ENCODE measurements at places on chromosomes 16 and 17.
A peak's percentile ranks its signal among the peaks of the same experiment; 100 is the strongest.

GRCh38 chr17:50681263-50682200, 26.2 kb downstream of the ANKRD40 start:
- no peak for DNase-seq

- peak; percentile 14 for DNase-seq
These were observed 959 bp downstream of the SSH2 start for GRCh38 chr17:29929006-29929532.

- DNase-seq, result no peak
These were observed 84.9 kb downstream of the TMEM114 start for GRCh38 chr16:8505327-8505991.

DNA sequence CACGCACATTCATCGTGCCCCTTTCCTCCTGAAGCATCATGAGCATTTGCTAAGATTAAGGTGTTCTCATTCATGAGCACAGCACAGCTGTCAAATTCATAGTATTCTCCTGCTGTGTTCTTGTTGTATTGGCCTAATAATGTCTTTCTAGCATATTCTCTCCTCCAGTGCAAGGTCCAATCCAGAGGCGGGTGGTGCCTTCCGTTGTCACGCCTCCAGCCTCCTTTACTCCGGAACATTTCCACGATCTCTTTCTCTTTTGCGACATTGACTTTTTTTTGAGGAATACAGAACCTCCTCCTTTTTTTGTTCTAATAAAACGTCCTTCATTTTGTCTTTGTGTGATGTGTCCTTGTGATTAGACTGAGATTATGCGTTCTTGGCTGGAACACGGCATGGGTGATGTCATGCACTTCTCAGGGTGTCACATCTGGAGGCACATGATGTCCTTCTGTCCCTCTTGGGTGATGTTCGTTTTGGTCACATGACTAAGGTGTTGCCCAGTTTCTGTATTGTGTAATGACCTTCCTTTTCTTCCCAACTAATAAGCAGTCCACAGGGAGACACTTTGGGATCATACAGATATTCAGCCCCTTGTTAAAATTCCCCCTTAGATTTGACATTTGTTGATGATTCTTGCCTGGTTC, 66.3 kb downstream of the CLEC16A start:
- peak; percentile 89 for DNase-seq

GRCh38 chr17:37430051-37430627, 23.5 kb downstream of the TADA2A start:
- DNase-seq, result no peak

DNA sequence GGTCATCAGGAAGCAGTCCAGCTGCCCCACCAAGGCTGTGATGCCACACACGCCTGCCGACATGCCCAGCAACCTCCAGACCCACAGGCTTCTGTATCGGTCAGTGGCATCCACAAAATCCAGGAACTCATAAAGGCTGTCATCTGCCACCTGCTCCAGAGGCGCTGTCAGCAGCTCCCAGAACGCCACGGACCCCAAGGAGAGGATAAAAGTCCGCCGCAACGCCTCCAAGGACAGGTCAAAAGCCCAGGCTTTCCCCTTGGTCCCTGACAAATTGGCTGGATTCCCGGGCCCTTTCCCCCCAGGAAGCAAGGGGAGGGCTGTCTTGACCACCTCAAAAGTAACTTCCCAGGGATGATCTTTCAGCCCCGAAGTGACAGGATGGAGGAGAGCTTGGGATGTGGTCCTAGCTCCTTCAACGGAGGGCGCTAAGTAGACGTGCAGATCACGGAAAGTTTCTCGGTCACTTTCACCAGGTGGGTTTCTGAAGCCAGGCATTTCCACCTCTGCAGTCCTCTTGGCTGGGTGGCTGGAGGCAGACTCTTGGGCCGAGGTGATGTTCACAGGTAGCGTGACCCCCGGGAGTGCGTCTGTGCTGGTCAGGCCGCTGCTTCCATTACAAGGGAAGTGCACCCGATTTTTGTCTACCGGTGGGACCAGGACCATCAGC, 854 bp downstream of the MFSD6L start:
- no peak for DNase-seq

DNA sequence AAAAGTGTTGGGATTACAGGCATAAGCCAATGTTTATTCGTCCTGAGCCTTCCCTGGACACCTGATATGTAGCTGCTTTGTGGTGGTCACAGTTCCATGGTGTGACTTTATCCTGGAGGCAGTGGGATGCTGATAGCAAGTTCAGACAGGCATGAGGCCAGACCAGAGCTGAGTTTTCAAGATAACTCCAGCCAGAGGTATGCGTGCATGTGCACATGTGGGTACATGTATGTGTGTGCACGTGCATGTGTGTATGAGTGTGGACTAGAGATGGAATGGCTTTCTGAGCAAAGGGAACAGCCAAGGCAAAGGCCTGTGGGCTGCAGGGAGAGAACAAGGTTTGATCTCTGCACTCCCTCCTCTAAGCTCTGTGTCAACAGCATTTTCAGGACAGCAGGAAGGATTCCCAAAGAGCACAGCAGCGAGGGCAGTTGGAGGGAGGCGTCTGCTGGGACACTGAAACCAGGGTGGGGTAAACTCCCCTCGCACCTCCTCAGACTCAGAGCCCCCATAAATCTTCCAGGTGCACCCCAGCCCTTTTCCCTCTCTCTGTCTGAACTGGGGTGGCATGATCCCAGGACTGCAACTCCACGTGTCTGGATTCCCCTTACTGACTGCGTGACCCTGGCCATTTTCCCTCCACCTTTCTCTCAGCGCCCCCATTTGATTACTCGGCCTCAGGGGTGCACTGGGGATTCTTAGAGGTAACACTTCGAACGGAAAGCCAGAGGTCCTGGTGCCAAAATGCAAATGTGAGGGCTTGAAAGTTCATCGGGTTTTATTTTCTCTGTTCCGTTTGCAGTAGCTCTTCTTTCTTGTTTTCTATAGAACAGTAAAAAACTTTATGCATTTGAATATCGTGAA, 15.3 kb downstream of the NLRC5 start:
- DNase-seq, result peak; percentile 40

DNA sequence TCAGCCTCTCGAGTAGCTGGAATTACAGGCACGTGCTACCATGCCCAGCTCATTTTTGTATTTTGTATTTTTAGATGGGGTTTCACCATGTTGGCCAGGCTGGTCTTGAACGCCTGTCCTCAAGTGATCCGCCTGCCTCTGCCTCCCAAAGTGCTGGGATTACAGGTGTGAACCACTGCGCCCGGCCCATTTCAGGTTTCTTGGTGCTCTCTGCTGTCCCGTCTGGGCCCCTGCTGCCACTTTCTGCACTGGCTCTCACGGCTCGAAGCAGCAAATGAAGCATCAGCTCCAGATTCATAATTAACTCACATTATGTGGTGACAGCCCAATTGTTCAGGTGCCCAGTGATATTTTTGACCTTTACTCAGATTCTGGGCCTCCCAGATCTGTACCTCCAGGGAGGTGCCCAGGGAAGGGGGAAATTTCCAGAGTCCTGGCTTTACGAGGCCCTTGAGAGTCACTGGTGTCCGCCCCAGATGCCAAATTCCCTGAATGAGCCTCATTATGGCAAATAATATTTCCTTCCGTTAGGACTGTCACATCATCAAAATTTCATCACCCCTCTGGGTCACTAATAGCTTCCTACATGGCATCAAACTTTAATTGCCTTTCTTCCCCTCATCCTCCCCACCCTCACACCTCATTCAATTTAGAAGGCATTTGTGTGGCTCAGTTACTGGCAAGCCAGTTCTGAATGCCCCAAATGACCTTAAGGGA, 9.0 kb downstream of the SDK2 start:
- DNase-seq, result no peak

DNA sequence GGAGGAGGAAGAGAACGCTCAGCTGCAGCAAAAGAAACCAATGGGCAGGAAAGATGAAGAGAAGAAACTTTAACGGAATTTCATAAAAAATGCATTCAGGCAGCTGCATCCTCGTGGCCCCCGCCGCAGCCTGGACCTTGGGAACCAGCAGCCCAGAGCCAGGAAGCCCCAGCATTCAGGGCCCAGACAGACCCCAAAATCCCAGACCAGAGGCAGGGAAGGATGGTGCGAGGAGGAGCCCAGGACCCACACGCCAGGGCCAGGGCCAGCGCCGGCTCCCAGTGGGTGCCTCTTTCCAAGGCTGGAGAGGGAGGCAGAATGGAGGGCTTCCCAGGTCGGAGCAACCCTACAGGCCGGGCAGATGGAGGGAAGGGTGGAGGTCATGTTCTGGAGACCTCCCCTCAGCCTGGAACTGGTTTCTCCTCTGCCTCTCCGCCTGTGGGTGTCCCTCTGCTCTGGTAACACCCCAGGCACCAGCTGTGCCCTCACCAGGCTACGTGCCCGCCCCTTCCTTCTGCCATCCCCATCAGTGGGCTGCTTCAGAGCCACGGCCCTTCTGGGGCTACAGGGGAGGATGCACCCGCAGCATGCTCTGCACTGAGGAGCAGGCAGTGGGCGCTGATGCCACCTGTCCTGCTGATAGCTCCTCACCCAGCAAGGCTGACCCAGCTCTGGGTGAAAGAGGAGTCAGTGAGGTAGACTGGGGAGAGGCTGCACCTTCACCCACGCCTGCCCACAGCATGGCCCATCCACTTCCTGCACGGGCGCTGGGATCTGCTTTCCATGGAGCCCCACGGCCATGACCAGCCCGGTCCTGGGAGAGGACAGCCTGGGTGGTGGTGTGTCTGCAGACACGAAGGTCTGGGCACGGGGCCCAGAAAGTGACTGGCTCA, 1.2 kb upstream of the MIF4GD start:
- DNase-seq, result no peak

DNA sequence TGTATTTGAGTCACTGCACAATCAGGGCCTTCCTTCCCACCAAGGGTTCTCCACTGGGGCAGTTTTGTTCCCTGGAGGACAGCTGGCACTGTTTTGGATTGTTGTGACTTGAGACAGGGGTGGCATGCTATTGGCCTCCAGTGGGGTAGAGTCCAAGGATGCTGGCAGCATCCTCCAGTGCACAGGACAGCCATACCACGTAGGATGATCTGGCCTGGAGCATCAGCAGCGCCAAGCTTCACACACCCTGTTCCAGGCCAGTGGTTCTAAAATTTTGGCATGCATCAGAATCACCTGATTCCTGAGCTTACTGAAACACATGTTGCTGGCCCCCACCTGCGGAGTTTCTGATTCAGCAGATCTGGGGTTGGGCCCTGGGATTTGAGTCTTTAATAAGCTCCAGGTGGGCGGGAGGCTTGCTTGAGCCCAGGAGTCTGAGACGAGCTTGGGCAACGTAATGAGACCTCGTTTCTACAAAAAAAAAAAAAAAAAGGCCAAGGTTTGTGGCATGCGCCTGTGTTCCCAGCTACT, 83.2 kb downstream of the MGAT5B start:
- DNase-seq, result no peak

GRCh38 chr17:75765981-75766380, 989 bp upstream of the GALK1 start:
- no peak for DNase-seq

- peak; percentile 36 for DNase-seq
These were observed 197.3 kb downstream of the SOX9 start for GRCh38 chr17:72318131-72318530.

DNA sequence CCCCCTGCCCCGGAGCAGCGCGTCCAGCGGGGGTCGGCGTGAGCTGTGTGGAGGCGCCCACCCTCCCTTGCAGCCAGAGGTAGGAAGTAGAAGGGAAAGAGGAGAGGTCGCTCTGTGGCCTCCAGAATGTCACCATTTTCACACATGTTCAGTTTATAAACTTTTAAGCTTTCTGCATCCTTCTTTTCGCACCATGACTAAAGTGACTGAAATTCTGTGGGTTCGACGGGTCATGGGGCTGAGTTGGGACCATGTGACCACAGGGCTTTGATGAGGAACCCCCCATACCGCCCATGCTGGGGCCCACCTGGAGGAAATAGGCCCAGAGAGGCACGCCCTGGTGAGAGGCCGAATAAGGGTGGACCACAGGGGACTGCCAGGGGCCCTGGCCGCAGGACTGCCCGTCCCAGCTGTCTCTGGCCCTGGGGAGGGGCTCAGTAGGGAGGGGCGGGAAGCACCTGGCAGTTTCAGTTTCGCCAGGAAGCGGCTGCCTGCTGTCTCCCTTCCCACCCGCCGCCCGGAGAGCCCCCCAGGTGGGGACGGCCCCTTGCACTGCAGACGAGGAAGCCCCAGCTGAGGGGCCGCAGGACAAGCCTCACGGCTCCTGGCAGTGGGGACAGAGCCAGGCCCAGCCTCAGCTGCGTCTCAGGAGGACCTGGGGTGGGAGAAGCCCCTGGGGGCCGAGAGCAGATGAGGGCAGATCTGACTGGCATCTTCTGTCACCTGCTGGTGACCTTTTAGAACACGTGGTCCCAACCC, 9.0 kb downstream of the CBFA2T3 start:
- no peak for DNase-seq

- no peak for DNase-seq
These were observed 9.1 kb downstream of the TMEM208 start for GRCh38 chr16:67235816-67236562.

GRCh38 chr16:4142268-4142667, 26.0 kb upstream of the ADCY9 start:
- no peak for DNase-seq

GRCh38 chr16:82638095-82638798, 11.5 kb downstream of the CDH13 start:
- no peak for DNase-seq

GRCh38 chr16:67893743-67894399, 817 bp downstream of the PSKH1 start:
- DNase-seq, result no peak

DNA sequence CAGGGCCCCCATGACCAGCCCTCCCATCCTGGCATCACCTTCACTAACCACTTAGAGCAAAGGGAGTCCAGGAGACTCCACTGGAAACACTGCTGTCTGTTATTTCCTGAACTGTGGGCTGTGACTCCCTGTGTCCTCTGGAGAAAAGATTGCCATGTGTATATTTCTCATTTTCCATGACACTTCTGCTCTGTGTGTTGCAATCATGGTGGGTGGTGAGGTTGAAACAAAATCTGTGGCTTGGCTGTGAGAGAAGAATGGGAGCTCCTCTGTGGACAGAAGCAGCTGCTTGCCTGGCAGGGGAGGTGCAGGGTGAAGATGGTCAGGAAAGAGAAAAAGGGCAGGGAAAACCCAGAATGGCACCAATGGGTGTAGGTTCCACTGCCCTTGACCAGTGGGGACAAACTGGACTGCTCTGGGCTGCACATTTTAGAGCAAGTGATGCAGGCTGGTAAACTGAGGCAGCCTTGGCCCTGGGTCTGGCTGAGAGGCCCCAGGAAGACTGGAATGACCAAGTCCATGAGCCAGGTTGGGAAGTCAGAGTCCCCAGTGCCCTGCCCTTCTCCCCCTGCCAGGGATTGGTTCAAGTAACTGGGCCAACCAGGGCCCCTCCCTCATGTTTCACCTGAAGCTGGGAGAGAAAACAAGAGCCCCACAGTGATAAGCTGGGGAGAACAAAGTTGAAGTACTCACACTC, 314.3 kb downstream of the C16orf95 start:
- DNase-seq, result no peak

GRCh38 chr17:43680461-43680860, 18.7 kb upstream of the MEOX1 start:
- no peak for DNase-seq

DNA sequence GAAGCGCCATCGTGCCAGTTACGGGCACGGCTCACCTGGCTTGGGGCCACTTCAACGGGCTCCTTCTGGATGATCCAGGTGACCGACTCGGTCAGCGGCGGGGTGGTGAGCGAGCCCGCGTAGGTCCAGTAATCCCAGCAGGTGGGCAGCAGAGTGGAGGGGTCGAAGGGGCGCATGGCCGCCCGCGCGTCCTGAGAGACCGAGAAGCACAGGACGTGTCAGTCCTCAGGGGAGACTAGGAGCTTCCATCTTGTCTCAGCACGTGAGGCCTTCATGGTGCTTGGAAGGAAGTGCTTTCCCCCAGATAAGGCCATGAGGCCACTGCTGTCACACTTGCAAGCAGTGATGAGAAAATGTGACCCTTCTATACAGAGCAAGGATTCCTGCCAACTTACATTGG, 22.5 kb upstream of the SLC7A5 start:
- DNase-seq, result no peak

GRCh38 chr17:72439893-72440502, 319.2 kb downstream of the SOX9 start:
- no peak for DNase-seq
